ENCODE measurements at places on chromosomes 6 and 20.

DNA sequence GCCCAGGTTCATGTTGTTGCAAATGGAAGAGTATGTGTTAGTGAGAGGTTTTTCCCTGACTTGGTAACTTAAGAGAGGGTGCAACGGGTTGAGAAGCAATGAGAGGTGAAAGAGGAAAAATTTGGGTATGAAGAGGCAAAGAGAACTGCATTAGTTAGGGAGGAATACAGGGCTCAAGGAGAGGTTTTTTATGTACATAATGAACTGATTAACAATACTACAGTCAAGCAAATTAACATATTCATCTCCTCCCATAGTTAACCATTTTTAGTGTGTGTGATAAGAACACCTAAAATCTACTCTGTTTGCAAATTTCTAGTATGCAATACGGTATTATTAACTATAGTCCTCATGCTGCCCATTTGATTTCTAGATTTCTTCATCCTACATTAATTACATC is 79.5 kb upstream of the HTR1E start:
- DNase-seq: no peak

GRCh38 chr6:35797837-35798526 is 859 bp upstream of the CLPS start:
- no peak for DNase-seq

GRCh38 chr6:154872542-154873114 is 122.5 kb upstream of the TIAM2 start:
- no peak for DNase-seq

DNA sequence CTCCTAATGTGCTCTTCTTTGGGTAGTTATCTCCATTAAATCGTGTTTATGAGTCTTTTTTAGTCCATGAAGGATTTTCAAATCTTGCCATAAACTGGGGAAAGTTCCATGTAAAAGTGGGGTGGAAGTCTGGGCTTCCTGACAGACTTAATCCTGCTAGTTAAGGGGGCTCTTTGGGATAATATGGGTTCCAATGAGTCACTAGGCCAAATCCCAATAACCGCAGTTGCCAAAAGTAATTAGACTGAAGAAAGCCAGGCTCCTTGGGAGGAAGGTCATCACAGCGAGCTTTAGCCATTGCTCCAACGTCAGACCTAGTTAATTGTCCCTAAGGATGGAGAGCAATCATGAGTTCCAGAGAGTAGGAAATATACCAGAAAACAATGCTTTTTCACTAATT is 10.8 kb downstream of the RSPO3 start:
- no peak for DNase-seq

GRCh38 chr6:168078175-168078942 is 653 bp downstream of the FRMD1 start:
- DNase-seq: no peak

GRCh38 chr20:4131911-4132310 is 116.6 kb upstream of the RNF24 start:
- DNase-seq: no peak

GRCh38 chr6:82364087-82365015 is 734 bp downstream of the TPBG start:
- DNase-seq: no peak

DNA sequence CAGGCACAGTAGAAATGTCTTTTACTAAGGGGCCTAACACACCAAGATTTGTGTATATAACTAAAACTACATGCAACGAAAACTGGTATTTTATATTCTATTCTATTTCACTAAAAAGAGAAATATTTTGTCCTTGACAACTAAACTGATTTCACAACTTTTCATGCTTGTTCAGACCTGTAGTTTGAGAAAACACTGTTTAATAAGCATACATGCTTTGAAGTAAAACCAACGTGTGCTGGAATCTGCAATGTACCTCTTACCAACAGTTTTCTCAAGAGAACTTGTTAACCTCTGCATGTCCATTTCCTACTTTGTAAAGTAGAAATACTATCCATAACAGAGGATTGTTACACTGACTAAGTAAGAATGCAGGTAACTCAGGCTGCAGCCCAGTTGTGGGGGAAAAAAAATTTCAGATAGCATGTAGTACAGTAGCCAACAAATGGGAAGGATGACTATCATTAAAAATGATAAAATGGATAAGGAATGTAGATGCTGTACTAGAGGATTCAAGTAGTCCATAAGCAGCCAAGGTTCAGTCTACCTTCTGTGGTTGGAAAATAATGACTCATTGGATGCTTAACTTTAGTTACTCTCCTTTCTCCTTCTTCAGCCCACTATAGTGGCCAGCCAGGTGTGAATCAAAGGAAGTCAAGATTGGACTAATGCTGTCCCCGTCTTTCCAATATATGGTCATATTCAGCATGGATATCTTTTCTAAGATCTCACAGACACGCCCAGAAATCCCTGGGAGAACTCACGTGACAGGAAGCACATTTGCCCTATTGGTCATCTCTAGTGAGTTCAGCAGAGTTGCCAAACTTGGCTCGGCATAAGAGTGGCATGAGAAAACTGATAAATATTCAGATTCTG is 65.2 kb downstream of the HFE start:
- no peak for DNase-seq

- no peak for DNase-seq
Observed at GRCh38 chr20:52457826-52458225, 266.2 kb upstream of the ZFP64 start.
